Left ventricle myocardium superior (tissue), 1 donor: ENCODE measurements at places on chromosomes 7 and 10. TPM values are rescaled to one million over a fixed set of nuclear protein-coding genes. Genes with fewer than 3 reads are reported as not detected.
A peak's percentile ranks its signal among the peaks of the same experiment; 100 is the strongest.

IFIT1 gene
- 48.0 TPM for total RNA-seq

DNA sequence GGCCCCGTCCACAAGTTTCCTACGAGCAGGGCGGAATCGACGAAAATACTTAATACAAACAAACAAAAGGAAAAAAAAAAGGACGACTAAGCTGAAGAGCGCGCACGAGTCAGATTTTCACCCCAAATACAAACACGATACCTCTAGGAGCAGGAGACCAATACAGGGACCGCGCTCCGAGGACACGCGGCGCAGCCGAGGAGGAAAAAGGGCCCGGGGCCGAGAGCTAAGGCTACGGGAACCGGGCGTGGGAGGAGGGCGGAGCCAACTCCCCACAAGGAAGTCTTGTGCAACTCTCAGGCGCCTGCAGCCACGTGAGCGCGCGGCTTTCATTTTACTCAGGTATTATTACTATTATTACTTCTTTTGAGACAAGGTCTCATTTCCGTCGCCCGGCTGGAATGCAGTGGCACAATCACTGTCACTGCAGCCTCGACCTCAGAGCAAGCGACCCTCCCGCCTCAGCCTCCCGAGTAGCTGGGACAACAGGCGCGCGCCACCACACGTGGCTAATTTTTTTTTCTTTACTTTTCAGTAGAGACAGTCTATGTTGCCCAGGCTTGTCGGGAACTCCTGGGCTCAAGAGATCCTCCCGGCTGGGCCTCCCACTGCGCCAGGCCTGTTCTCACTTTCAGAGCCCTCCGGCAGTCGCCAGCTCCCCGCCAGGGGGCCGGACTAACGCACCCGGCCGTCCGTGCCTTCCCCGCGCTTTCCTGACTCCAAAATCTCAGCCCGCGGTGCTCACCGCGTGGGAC lies 1.2 kb downstream of the HNRNPF start:
- peak; percentile 95 for DNase-seq

DNA sequence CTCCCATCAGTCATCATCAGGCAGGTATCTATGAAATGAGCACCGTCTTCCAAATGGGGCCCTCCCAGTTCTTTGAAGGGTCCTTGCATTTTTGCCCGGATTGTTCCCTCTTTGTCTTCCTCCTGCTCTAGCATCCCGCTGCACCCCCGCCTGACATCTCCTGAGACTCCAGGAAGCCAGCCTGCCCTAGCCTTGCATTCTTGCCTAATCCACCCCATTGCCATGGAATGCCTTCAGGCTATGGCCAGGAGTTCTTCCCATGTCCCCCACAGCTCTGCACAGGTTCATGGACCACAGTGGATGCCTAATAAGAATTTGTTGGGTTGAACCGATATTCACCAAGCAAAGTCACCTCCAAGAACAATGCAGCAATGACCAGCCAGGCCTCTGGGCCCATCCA lies 62.1 kb downstream of the ZMIZ1 start:
- DNase-seq: no peak

GRCh38 chr10:100148353-100149211 lies 37.2 kb downstream of the ERLIN1 start:
- DNase-seq: no peak

GRCh38 chr10:69962746-69963135 lies 89.9 kb upstream of the MACROH2A2 start:
- DNase-seq: no peak

- no peak for DNase-seq
Observed at GRCh38 chr10:80443531-80443974, 10.6 kb upstream of the TSPAN14 start.

GRCh38 chr7:77416621-77417371 lies 647 bp upstream of the GSAP start:
- DNase-seq: no peak

GRCh38 chr7:52639981-52640380 lies 395.5 kb upstream of the POM121L12 start:
- no peak for DNase-seq

DNA sequence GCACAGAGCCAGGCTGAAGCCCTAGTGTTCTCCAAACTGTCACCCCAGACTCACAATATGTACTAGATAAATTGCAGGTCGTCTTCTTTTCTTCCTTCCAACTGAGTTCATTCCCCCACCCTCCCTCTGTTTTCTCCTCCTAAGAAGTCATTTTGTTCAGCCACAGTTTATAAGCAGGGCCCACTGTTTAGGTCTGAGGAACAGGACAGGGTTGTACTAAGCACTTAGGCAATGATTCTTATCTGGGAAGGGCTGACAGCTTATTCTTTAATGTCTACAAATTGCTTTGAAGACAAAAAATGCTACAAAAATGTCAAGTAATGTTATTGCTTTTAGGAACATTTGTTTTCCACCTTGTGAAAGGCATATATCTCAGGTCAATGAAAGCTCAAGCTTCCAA lies 59.1 kb downstream of the CDC123 start:
- DNase-seq: no peak

SEPTIN14 gene
- total RNA-seq: not detected

- DNase-seq: peak; percentile 58
Observed at GRCh38 chr10:93991596-93992284, 2.0 kb upstream of the PLCE1 start.
